Posterior vena cava (tissue), 2 donors: ENCODE measurements at places on chromosomes 11 and 22. TPM values are rescaled to one million over a fixed set of nuclear protein-coding genes. Genes with fewer than 3 reads are reported as not detected.

TALDO1 gene
- total RNA-seq, result 109 TPM

C11orf91 gene
- total RNA-seq, result 2.2 TPM

TOLLIP gene
- 44.1 TPM for total RNA-seq

OR51B2 gene
- not detected for total RNA-seq

APOA4 gene
- 2.0 TPM for total RNA-seq

GDPD4 gene
- not detected for total RNA-seq

BTG4 gene
- not detected for total RNA-seq

OR8D4 gene
- total RNA-seq, result not detected

TNNI2 gene
- 1.0 TPM for total RNA-seq

CDPF1 gene
- 3.9 TPM for total RNA-seq

KCNE3 gene
- total RNA-seq, result 2.6 TPM

DNA sequence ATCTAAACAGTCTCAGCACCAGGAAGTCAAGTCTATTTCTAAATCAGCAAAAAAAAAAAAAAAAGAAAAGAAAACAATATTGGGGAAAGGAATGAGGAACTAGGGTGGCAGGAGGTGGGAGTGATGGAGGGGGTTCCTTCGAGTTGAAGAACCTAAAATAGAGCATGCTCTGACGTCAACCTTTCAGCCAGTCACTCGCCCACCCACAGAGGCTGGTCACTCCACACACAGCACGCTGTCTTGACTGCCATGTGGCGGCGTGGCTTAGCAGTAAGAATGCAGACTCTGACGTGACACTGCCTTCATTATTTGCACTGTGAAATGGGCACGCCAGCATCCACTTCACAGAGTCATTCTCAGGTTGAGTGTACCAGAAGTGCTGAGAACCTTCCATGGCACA is 48.3 kb downstream of the LARGE1 start:
- no peak for DNase-seq

DNA sequence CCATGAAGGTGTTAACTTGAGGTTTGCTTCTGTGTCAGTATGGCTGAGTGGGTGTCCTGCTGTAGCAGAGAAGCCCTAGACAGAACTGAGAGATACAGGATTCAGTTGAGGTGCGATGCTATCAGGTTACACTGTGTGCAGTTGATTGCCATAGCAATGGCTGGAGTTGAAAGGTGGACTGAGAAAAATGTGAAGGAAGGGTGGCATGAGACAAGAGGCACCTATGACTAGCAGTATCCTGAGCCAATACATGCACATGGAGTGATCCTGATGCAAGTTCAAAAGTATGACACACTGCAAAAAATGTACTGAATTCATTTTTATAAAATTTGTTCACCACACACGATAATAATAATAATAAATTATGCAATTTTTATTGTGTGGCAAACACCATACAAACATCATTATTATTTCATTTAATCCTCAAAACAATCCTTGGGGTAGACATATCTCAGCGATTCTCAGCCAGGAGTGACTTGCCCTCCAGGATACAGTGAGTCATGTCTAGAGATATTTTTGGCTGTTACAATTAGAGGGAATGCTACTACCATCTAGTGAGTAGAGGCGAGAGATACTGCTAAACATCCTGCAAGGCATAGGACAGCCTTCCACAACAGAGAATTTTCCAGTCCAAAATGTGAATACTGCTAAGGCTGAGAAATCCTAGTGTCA is 3.9 kb upstream of the PIWIL4 start:
- no peak for DNase-seq

- no peak for DNase-seq
These were observed 13.6 kb downstream of the KCNJ5 start for GRCh38 chr11:128904656-128905344.

DNA sequence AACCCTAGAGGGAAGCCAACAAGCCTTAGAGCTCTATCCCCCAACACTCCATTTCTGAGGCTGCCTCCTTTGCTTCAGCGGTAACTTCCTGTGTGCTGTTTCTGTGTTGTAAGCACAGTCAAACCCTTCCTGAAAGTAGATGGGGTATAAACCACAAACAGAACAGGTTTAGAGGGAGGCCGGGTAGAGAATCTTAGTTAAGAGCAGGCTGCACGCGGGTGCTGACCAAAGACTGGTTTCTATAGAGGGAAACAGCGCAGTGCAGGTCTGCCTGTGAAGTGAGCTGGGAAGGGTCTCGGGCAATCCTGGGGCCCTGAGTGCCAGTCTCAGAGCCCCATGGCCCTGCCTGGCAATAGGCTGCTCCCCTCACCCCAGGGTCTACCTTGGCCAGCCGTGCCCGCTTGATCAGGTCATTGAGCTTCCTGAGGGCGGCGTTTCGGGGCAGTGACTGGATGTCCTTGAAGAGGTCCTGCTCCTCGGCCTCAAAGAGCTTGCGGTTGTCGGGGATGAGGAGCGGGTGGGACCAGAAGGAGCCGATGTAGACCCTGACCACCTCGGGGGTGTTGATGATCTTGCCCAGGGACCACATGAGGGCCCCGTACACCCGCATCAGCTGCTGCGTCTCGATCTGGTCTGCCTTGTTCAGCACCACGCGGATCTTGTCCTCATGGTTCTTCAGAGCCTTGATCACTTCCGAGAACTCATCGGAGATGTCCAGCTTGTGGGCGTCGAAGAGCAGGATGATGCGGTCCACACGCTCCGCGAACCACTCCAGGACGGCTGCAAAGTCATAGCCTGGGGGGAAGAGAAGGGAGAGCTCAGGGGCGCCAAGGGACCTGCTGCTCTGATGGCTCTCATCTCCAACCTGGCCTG is 15.3 kb upstream of the CDC42BPG start:
- no peak for DNase-seq

GRCh38 chr22:17606496-17606895 is 22.1 kb downstream of the ATP6V1E1 start:
- no peak for DNase-seq

DNA sequence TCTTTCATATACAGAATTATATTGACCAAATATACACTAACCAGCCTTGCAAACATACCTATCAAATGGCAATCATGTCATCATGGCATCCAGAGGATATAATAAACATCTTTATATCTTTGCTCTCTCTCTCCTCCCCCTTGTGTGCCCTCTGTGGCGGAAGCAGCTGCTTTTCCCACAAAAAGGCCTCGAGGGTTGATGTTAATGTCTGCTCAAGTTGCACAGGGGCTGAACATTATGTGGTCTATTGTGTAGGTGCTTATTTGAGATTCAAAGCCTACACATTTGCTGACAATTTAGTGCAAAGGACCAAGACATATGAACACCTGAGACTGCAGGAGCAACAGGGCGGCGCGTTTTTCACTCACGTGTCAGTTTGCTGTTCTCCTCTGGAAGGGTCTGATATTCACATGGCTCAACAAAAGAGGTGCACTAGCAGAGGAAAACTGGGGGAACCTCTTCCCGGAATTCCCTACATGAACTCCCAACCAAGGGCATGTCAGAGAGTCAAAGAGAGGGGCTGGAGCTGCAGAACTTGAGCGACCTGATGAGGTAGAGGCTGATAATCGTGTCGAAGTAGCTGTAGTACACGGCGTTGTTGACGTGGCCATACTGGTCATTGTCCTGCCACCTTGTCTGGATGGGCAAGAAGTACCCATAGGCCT is 138.8 kb downstream of the RCN1 start:
- DNase-seq, result no peak

GRCh38 chr11:73291781-73292524 is 16.1 kb upstream of the ARHGEF17 start:
- DNase-seq, result no peak

- peak; percentile 72 for DNase-seq
These were observed 16.7 kb downstream of the INCENP start for GRCh38 chr11:62140304-62141110.

GRCh38 chr11:103525069-103525468 is 415.8 kb downstream of the DYNC2H1 start:
- DNase-seq, result no peak

DNA sequence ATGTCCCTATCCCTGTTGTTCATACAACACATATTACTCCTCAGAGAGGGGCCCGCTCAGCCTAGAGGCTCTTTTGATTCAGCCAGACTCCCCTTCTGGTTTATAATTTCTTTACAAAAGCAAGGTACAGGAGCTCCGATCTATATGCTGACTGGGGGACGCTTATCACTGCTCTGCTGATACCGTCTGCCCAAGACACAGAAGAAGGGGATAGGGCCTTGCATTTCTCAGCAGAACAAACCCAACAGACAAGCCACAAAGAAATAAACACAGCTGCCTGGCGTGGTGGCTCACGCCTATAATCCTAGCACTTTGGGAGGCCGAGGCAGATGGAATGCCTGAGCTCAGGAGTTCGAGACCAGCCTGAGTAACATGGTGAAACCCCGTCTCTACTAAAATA is 109.9 kb upstream of the AKIP1 start:
- no peak for DNase-seq

DNA sequence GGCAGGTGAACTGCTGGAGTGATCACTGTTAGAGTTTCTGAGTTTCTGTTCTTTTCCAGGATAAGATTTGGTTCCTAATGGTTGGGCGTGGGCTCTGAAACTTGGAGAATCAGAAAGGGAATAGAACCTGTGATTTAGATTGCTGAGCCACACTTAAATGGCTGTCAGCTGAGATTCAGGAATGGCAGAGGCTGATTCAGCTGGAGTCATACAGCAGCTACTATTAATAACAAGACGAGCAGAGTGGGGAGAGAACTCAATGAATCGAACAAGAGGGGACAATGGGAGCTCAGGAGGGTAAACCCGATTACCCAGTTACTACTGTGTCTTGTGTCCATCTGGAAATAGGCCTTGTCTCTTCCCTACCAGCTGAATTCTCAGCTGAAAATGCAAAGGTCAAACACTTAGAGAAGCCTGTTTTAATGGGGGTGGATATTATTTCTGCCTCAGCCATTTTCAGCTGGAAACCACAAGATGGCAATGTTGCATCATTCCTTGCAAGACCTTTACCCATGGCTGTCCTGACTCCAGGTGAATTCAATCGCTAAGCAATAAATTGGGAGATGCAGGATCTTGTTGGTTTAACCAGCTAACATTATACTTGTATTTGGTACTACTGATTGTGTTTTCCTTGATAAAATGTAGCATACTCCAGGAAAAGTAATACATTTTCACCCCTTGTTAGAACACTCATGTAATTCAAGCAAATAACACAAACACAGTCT is 104.5 kb upstream of the RAG2 start:
- DNase-seq, result no peak

DNA sequence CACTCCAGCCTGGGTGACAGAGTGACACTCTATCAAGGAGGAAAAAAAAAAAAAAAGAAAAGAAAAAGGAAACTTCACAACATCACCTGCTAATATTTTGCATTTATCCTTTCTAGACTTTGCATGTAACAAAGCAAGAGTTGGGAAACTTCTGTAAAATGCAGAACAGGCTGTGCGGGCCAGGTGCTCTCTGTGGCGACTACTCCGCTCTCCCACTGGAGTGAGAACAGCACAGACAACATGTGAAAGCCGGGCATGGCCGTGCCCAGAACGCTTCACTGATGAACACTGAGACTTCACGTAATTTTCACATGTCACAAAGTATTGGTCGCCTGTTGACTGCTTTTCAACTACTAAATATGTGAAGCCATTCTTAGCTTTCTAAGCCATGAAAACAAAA is 15.5 kb upstream of the TESMIN start:
- DNase-seq, result peak; percentile 58

- no peak for DNase-seq
These were observed 44.7 kb upstream of the YPEL1 start for GRCh38 chr22:21780259-21780658.

DNA sequence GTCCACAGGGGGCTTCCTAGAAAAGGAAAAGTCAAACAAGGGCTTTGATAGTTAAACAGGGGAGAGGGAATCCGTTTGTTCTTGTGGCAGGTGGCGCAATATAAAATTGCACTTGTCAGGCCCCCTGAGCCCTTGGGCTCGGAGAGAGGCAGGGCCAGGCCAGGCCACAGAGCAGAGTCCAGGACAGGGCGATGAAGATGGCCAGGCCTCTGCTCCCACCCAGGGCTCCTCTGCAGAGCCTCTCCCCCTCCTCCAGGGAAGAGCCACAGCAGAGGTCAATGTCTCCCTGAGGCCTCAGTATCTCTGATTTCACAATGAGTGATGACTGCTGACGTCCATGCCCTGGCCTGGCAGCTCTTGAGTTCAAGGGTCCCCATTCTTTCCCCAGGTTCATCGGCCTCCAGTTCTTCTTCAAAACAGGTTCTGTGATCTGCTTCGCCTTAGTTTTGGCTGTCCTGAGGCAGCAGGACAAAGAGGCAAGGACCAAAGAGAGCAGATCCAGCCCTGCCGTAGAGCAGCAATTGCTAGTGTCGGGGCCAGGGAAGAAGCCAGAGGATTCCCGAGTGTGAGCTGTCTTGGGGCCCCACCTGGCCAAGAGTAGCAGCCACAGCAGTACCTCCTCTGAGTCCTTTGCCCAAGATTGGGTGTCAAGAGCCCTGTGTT is 36.4 kb upstream of the TPBGL start:
- DNase-seq, result no peak

GRCh38 chr11:128564642-128565245 is 22.6 kb downstream of the ETS1 start:
- DNase-seq, result no peak

GRCh38 chr11:76214968-76215548 is 8.8 kb upstream of the WNT11 start:
- peak; percentile 31 for DNase-seq

DNA sequence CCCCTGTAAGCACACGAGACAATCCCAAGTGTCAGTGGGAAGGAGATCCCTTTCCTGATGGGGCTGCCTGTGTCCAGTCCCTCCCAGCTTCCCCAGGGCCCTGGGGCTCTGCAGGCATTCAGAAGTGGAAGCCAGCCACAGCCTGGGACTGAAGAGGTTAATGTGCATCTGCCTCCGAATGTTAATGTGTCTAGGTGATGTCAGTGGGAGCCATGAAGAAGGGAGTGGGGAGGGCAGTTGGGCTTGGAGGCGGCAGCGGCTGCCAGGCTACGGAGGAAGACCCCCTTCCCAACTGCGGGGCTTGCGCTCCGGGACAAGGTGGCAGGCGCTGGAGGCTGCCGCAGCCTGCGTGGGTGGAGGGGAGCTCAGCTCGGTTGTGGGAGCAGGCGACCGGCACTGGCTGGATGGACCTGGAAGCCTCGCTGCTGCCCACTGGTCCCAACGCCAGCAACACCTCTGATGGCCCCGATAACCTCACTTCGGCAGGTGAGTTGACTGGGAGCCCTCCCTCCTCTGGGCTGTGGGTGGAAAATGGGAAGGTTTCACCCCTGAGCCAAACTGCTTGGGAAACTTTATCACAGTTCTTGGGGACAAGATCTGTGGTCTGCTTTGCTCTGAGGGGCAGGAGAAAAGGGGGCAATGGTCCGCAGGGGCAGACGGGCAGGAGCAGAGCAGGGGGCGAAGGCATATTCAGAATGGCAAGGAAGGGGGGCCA is at the start of gene MCHR1:
Gene MCHR1 (plus strand): TSS at position 236 of the 715 bp plus-strand sequence. CDS start 169 bp downstream, at position 405.
- DNase-seq, result no peak
